ENCODE measurements at places on chromosomes 16 and 17.

GRCh38 chr16:20122011-20122410 lies 48.3 kb upstream of the GPR139 start:
- DNase-seq: no peak

GRCh38 chr17:71849783-71850768 lies 270.7 kb upstream of the SOX9 start:
- DNase-seq: no peak

DNA sequence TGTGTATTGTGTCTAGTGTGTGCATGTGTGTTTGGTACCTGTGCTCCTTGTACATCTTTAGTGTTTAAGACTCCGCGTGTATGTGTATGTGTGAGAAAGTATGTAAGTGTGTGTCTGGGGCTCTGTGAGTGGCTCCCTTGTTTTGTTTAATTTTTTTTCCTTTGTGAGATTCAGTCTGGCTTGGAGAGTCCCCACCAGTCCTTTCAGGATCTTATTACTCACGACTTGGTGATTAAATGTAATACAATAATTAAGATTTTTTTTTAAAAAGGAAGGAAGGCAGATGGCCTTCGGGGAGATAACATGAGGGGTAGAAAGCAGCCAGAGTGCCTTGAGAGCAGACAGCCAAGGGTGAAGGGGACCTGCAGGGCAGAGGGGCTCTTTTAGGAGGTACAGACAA lies 33.9 kb downstream of the FZD2 start:
- DNase-seq: no peak

GRCh38 chr17:43416998-43417890 lies 18.5 kb downstream of the ARL4D start:
- peak; percentile 77 for DNase-seq

GRCh38 chr16:51951668-51952298 lies 595.2 kb downstream of the TOX3 start:
- no peak for DNase-seq

DNA sequence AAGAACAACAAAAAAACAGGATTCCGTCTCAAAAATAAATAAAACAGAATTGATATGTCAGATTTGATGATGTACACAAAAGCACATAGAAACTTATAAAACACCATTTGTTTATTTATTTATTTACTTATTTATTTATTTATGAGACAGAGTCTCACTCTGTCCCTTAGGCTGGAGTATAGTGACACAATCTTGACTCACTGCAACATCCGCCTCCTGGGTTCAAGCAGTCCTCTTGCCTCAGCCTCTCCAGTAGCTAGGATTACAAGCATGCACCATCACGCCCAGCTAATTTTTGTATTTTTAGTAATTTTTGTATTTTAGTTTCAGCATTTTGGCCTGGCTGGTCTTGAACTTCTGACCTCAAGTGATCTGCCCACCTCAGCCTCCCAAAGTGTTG lies 21.4 kb downstream of the BCAS3 start:
- no peak for DNase-seq

DNA sequence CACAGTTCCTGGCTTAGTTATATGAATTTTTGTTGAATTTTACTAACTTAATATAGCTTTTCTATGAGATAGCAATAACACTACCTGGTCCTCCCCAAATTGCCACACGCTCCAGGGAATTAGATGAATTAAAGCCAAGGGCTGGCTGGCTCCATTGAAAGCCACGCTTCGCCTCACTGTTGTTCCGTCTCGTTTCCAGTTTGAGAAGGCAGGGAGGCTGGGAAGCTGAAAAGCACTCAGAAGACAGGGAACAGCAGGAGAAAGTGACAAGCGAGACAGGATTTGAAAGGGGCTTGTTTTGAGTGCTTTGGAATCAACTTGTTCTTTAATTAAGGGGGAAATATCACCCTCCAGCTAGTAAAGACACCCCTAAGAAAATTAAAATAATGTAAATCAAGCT lies 425.3 kb downstream of the CA10 start:
- no peak for DNase-seq

GRCh38 chr16:77789085-77790008 lies 983 bp downstream of the VAT1L start:
- DNase-seq: no peak

GRCh38 chr16:59295993-59296736 lies 562.0 kb upstream of the GOT2 start:
- DNase-seq: no peak

DNA sequence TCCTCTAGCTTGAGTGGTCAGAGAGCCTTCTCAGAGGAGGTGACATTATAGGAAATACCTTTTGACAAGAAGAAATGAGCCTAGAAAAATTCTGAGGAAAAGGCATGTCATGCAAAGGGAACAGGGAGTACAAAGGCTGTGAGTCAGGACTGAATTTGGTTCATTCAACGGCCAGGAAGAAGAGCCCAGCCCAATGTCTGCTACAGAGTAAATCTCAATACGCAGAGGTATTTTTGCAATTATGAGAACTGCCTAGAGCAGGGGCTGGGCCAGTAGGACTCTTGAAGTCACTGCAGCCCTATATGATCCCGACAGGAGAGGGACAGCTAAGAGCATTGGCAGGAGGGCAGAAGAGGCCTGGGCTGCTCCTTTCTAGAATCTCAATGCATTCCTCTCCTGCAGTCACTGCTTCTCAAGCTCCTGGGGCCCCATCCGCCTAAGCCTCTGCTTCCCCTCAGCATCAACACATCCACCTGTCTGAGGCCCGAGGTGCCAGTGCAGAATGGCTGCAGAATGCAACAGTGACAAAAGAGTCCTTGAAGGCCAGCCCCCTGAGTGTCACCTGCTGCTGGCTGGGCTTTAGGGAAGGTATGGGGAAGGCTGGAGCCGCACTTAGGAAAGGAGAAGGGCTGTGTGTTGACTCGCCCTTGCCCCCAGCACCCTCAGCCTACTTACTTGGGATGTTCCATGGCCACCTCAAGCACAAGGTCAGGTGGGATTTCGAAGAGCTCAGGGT lies 20.1 kb downstream of the NOS2 start:
- no peak for DNase-seq

GRCh38 chr17:68595986-68596385 lies 5.2 kb downstream of the FAM20A start:
- DNase-seq: no peak

- no peak for DNase-seq
These were observed 37.7 kb upstream of the ALDH3A2 start for GRCh38 chr17:19610879-19611278.

GRCh38 chr16:57701759-57702371 lies 7.3 kb downstream of the DRC7 start:
- no peak for DNase-seq

DNA sequence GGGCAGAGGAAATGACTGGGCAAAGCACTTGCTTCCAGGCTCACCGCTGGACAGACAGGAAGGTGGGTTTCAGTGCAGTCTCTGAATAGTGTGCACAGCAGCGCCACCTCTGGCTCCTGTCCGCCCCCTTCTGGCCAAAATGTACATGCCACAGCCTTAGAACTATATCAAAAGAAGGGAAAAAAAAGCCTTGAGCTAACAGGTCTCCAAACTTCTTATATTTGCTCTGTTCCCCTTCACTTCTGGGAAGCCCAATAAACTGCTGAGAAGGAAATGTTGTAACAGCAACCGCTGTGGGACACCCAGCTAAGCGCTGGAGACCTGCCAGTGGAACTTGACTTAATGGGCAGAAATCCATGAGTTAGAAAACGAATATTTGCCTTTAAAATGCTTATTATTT lies 17.5 kb downstream of the COG7 start:
- DNase-seq: peak; percentile 54

GRCh38 chr16:67750466-67750865 lies 31.4 kb upstream of the GFOD2 start:
- no peak for DNase-seq

GRCh38 chr17:79668344-79669250 lies 57.7 kb upstream of the RBFOX3 start:
- DNase-seq: no peak

DNA sequence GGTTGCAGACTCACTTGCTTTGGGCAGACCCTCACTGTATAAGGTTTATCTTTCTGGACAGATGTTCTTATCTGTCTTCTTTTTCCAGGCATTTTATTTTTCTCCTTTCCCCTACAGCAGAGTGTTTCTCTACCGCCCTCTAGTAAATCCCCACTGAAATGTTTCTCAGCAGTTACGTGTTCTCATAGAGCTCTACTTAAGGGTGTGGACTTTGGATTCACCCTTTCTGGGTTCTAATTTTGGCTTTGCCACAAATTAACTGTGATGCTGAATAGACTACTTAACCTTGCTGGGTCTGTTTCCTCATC lies 2.0 kb downstream of the ADAT1 start:
- no peak for DNase-seq

DNA sequence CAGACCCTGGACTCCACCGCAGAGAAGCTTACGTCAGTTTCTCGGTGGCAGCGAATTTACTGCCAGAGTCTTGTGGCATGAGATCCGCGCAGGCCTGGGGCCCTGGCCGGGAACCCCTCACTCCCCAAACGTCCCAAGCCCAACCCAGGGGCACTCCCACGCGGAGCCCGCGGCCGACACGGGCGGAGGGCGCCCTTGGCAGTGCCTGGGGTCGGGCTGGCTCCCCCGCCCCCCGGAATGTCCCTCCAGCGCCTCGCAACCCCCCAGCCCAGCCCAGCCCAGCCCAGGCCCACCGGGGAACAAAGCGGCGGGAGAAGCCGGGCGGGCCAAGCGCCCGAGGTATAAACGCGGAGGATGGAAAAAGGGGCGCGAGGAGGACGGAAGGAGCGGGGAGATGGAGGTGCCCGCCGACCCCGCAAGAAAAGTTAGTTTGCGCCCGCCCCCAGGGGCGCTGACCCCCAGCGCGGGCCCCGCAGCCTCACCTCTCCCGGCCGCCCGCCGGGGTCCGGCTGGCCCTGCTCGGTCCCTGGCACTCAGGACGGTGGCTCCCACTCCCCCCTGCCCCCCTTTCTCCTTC lies 330 bp downstream of the CASKIN2 start:
- no peak for DNase-seq

GRCh38 chr17:75834928-75835653 lies 9.1 kb downstream of the UNC13D start:
- DNase-seq: no peak

DNA sequence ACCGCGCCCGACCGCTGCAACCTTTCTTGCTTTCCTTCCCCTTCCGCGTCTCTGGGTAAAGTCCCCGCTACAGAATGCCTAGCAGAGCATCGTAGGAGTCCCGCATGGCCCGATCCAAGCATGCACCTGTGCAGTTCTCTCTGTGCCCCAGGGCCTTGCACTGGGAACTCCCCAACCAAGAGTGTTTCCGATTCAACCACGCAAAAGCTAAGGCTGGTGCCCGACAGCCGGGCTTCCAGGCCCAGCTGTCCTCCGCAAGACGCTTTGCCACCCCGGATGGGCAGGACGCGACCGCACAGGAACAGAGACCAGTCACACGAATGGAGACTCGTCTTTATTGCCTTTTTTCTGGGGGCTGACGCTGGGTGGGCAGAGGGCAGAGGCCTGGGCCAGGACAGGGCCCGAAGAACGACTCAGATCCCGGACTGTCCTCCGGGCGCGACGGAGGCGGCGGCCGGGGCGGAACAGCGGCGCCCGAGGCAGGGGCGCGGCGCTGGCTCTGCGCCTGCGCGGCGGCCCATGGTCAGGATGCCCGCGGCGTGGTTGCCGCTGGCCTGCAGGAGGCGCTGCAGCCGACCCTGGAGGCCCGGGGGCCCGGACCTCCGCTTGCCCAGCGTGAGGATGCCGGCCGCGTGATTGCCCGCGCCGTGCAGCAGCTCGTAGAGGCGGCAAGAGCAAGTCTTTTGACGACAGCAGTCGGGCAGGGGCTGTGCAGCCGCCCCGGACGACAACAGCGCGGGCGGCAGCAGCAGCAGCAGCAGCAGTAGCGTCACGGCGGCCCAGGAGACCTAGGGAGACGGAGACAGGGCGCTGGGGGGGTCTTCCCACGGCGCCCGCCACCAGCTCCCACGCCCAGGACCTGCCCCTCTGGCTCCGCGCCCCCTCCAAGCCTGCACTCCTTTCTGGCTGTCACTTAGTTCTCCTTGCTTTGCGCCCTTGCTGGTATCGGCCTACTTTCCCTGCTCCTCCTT lies 1.2 kb downstream of the HCRT start:
- DNase-seq: peak; percentile 70

GRCh38 chr17:14161419-14161818 lies 75.2 kb downstream of the CDRT15 start:
- DNase-seq: no peak

DNA sequence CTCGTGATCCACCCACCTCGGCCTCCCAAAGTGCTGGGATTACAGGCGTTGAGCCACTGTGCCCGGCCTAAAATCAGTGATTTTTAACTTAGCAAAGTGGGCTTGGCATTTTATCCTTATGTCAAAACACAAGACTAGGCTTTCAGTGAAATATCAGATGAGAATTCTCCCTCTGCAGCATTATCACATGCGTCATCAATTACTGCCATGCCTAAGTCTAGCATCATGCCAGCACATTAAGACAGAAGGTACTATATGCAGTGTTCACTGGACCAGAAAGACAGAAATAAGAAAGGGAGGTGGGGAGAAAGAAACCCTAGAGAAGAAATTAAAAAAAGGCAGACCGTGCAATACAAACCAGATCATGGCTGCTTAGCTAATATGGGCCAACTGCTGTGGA lies 29.8 kb downstream of the GPATCH8 start:
- DNase-seq: no peak

DNA sequence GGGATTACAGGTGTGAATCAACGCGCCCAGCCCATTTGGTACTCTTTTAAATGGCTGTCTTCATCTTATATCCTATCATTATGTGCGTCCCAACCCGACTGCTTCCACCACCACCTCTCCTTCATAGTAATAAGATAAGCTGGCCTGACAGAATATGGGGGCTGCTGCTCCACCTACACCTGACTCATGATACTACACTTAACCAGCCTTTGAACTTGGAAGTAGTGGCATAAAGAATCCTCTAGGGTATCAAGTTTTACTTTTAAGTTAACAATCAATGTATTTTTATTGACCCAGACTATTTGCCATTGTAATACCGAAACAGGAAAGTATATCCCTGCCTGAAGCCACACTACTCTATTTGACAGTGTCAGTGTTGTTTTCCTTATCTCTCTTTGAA lies 18.8 kb downstream of the PDZD9 start:
- DNase-seq: no peak

DNA sequence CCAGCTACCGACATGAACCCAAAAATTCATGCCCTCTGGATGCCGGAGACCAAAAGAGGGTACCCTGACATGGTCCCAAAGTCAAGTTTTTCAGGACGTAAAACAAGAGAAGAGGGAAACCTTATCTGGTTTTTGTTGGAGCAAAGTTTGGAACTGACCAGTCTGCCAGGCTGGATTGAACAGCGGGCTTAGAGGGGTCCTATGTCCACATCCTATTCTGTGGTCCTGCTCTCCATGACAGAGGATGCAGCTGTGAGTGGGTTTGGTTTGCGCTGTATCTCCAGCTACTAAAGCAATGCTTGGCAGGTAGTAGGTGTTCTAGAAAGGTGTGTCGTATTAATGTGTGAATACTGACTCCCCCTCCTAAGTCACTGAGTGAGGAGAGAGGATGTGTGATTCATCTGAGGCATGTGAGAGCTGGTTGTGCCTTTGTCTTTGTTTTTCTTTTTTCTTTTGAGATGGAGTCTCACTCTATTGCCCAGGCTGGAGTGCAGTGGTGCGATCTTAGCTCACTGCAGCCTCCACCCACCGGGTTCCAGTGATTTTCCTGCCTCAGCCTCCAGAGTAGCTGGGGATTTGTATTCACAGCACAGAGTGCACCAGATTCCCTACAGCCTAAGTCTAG lies 31.0 kb downstream of the PMM2 start:
- DNase-seq: no peak
